Thymus (tissue), 14 donors: ENCODE measurements at places on chromosomes 7 and 10. TPM values are rescaled to one million over a fixed set of nuclear protein-coding genes. Genes with fewer than 3 reads are reported as not detected.

GRCh38 chr10:70828923-70829322 lies 13.2 kb downstream of the SGPL1 start:
- no peaks in the 10 kb centered on the region for H3K4me1 ChIP-seq
- no peaks in the 10 kb centered on the region for H3K27me3 ChIP-seq
- peaks cover 4% of the 10 kb centered on the region for H3K36me3 ChIP-seq
- no peak overlapping the region for H3K4me3 ChIP-seq
- no peak for DNase-seq
- no peak overlapping the region for H3K27ac ChIP-seq

- no peaks in the 10 kb centered on the region for H3K4me1 ChIP-seq
- H3K4me3 ChIP-seq: no peak overlapping the region
- no peaks in the 10 kb centered on the region for H3K36me3 ChIP-seq
- H3K27ac ChIP-seq: no peak overlapping the region
Measured at GRCh38 chr10:59553162-59553900, 156.3 kb downstream of the SLC16A9 start.

DNA sequence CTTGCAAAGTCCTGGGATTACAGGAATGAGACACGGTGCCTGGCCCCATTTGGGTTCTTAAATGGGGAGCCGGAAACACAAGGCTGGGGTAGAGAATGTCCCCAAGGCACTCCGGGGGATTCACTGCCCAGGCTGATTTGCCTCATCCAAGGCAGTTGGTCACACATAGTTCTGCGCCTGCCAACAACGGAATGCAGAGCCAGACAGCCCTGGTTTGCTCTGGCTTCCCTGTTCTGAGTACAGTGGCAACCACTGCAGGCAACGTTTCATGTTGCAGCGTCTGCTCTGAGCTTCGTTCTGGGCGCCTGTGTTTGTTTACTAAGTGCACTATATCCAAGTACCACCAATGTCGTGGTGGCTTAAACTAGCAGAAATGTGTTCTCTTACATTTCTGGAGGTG lies 61.7 kb upstream of the C1QL3 start:
- H3K4me3 ChIP-seq: no peak overlapping the region
- no peak for DNase-seq
- no peaks in the 10 kb centered on the region for H3K4me1 ChIP-seq
- no peaks in the 10 kb centered on the region for H3K27me3 ChIP-seq
- no peak overlapping the region for H3K27ac ChIP-seq
- no peaks in the 10 kb centered on the region for H3K36me3 ChIP-seq

DNA sequence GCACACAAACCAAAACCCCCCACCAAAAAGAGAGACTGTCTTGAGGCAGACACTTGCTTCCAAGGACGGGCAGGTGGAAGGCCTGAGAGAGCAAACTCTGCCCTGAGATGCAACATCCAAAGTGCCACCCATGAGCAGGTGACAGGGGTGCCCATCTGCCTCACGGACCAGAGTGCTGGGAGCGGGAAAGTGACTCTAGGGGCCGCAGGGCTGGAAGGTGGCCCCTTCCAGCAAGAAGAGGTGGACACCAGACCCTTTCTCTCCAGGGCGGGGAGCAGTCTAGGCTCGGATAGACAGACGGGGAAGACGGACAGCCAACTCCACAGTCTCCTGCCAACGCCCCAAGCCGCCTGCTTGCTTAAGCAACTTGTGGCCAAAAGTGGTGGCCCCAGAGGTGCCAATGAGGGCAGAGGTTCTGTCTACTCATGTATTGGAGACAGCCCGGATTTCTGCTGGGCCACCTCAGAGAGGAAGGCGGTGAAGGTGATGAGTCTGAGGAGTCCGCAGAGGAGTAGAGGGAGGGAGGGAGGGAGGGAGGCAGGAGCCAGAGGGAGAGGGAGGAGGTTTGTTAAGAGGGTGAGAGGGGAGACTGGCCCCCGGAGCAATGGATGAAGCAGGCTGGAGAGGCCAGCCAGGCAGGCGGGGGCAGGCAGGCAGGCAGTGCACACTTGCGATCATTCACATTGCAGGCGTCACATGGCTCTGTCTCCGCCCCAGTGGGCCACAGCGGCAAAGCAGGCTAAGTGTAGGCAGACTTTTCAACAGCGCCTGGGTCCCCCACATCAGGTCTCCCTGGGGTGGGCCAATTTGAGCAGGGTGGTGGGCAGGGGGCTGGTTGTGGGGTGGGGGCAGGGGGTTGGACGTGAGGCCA lies 65.6 kb downstream of the SLC29A4 start:
- H3K4me3 ChIP-seq: no peak overlapping the region
- no peak overlapping the region for H3K27ac ChIP-seq
- peaks cover 58% of the 10 kb centered on the region for H3K36me3 ChIP-seq
- no peak for DNase-seq
- H3K4me1 ChIP-seq: no peaks in the 10 kb centered on the region

Gene RBP3
- 0.05 TPM for polyA plus RNA-seq

- H3K4me3 ChIP-seq: no peak overlapping the region
- no peak overlapping the region for H3K27ac ChIP-seq
- no peak for DNase-seq
- H3K4me1 ChIP-seq: no peaks in the 10 kb centered on the region
- H3K36me3 ChIP-seq: peaks cover 80% of the 10 kb centered on the region
Measured at GRCh38 chr7:158740013-158740656, 35.5 kb upstream of the NCAPG2 start.
